ENCODE measurements at places on chromosomes 3 and 15.

GRCh38 chr15:34154725-34155204 is 52.9 kb downstream of the PGBD4 start:
- peak; percentile 67 for DNase-seq

GRCh38 chr3:72413228-72413627 is 435.0 kb downstream of the SHQ1 start:
- DNase-seq, result peak; percentile 61

GRCh38 chr3:101128786-101129185 is 135.6 kb upstream of the ABI3BP start:
- peak; percentile 21 for DNase-seq

- peak; percentile 49 for DNase-seq
Observed at GRCh38 chr15:55858661-55859060, 115.7 kb upstream of the PRTG start.

GRCh38 chr15:58880320-58880719 is 53.2 kb downstream of the SLTM start:
- no peak for DNase-seq

GRCh38 chr15:51093839-51094605 is 684 bp downstream of the TNFAIP8L3 start:
- no peak for DNase-seq

DNA sequence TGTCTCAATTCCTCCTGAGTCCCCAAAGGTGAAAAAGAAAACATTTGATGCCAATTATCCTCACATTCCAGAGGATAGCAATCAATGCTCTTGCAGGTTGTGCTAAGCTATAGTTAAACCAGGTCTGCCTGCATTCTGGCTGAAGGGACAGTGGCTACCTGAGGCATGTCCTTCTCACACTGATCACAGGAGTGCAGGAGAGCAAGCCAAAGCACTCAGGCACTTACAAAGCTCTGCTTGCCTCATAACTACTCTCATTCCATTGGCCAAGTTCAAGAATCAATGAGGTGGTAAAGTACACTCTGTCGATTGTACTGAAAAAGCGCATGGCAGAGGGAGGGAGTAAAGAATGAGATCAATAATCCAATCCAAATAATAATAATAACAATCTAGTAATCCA is 342.0 kb upstream of the PPP2R3A start:
- DNase-seq, result no peak

DNA sequence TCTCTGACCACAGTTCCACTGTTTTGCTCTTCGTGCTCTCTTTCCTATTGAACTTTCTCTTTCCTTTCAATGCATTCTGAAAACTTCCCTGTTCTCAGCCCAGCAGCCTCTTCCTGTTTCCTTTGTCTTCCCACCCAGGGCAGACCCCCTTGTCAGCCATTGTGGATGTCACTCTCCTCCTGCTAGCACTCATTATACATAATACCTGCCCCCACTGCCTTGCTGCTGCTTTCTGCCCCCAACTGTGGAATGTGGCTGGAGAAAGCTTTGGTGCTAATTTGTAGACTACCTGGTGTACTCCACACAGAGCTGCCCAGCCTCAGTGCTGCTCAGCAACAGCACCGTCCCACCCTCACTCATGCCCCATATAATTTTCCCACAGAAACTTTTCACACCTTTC is 80.2 kb downstream of the CHCHD6 start:
- no peak for DNase-seq

DNA sequence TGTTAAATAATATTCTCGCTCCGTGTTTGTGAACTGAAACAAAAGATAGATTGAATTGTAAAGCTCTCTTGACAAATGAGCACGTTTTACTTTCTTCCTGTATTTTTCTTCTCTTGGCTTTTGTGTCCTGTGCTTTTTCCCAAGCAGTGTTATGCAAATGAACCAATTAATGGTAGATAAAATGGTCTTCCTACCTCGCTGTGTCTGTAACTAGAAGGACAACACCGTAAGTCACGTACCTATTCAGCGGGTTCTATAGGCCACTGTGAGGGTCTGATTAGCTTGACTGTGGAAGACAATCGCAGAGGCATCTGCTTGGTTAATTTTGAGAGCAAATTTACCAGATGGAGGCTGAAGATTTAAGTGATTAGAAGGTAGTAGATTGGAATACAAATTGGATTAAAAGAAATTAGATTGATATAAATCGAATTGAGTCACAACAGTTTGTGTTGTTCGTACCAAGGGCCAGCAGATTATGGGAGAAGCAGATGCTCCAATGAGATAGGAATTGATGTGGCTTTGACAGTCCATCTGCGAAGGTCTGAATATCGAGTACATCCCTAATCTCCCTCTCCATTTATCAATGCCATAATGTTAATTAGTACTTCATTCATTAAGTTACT is 40.2 kb downstream of the ROBO2 start:
- no peak for DNase-seq

GRCh38 chr3:128074851-128075521 is 22.7 kb downstream of the SEC61A1 start:
- no peak for DNase-seq

DNA sequence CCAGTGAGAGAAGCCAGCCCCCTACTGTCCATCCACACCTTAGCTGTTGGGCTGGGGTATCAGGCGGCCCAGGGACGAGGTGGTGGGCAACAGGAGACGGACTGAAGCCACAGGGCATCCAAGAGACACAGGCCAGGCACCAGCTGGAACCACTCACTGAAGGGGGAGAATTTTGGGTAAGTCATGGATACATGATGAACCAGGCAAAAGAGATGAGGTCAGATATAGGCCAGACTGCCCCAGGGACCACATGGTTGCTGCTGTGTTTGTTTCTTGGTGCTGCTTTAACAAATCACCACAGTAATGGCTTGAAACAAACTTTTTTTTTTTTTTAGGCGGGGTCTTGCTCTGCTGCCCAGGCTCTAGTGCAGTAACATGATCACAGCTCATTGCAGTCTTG is 66.4 kb downstream of the SEMA5B start:
- peak; percentile 86 for DNase-seq

GRCh38 chr15:28901587-28901980 is 15.8 kb downstream of the APBA2 start:
- DNase-seq, result no peak

Measured in fibroblast of mammary gland (primary cell).